Epithelial cell of proximal tubule (primary cell): ENCODE measurements at places on chromosomes 13 and 19. TPM values are rescaled to one million over a fixed set of nuclear protein-coding genes. Genes with fewer than 3 reads are reported as not detected.

GRCh38 chr19:48673436-48674100 is 751 bp upstream of the NTN5 start:
- no peak for DNase-seq

The SLC7A10 gene
- not detected in 2 replicates for total RNA-seq

DNA sequence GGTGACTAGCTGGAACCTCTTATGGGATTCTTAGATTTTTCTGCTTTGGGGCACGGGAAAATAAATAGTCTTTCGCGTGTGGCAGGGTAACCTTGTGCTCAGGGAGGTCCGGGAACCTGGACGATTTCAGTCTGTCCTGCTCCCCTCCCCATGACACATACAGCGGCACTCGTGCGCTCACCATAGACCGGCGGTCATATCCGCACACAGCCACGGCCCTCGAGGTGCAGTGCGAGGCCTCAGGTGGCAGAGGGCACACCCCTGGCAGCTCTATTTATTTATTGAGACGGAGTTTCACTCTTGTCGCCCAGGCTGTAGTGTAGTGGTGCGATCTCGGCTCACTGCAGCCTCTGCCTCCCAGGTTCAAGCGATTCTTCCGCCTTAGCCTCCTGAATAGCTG is 3.0 kb downstream of the ONECUT3 start:
- no peak for DNase-seq

The ATP4A gene
- total RNA-seq, result not detected in 2 replicates

The SPC24 gene
- total RNA-seq, result 33.0 and 76.1 TPM in 2 replicates

GRCh38 chr13:102645701-102646100 is 48.9 kb downstream of the TPP2 start:
- DNase-seq, result no peak

GRCh38 chr19:41434450-41434849 is 5.3 kb downstream of the DMAC2 start:
- no peak for DNase-seq

- DNase-seq, result no peak
Observed at GRCh38 chr13:51000571-51001260, 91.1 kb downstream of the RNASEH2B start.

- no peak for DNase-seq
Observed at GRCh38 chr19:23512151-23512925, 117.1 kb upstream of the ZNF91 start.

GRCh38 chr13:30615866-30616541 is 1.7 kb upstream of the USPL1 start:
- DNase-seq, result no peak

GRCh38 chr13:35131471-35131870 is 189.4 kb downstream of the NBEA start:
- no peak for DNase-seq
